ENCODE measurements at places on chromosomes 7 and 10.

GRCh38 chr10:58030208-58030607 is 237.5 kb downstream of the IPMK start:
- no peak for DNase-seq

DNA sequence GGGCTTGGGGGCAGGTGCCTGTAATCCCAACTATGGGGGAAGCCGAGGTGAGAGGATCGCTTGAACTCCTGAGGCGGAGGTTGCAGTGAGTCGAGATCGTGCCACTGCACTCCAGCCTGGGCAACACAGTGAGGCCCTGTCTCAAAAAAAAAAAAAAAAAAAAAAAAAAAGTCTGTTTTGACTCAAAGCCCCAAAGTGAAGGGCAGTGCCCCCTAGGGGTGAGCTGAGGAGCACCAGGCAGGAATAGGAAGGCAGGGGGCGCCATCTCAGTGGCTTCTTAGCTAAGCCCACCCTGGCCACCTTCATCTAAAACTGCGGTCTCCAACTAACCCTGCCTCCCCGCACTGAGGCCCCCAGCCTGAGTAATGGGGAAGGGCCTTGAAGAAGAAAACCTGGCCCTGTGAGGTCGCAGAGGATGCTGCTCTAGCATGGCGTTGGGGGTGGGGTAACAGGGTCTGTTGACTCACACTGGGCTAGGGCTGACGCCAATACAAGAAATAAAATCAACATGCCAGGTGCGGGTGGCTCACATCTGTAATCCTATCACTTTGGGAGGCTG is 9.8 kb downstream of the PODXL start:
- no peak for DNase-seq

DNA sequence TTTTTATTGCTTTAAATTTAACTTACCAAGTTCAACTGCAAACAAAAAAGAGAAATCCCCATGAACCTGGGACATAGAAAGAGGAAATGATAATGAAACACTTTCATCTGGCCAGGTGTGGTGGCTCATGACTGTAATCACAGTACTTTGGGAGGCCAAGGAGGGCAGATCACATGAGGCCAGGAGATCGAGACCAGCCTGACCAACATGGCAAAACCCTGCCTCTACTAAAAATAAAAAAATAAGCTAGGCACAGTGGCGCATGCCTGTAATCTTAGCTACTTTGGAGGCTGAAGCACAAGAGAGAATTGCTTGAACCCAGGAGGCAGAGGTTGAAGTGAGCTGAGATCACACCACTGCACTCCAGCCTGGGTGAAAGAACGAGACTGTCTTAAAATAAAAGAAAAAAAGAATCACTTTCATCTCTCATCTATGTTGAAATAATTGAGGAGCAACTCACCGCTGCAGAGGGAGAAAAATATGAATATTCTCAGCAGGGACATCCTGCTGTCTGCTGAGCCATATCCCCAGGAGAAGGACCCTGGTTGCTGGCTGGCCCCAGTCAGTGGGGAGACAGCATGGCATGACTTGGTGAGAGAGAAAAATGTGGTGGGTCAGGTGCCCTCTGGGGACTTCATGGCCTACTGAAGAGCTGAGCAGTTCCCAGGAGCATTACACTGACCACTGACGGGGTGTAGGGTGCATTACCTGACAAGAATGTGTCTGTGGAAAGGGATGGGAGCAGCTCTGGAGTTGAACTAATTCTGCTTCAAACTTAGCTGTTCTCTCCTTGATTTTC is 22.8 kb upstream of the TARP start:
- DNase-seq: no peak

DNA sequence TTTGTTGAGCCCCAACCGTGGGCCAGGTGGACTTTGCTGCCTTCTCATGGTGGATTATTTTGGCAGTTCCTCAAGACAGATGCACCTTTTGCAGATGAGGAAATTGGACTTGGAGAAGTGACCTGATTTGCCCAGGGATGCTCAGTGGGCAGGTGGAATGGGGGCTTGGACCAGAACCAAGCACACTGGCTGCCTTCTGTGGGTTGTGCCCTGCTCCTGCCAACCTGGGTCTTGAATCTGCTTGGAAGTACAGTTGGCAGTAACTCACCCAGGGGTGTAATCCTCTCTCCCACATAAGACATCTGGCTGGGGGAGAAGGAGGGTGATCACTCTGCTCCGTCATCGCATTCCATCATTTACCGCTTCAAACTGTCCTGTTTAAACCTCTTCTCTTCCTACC is 110.5 kb upstream of the GPR26 start:
- no peak for DNase-seq

GRCh38 chr10:89805599-89806013 is 104.2 kb downstream of the KIF20B start:
- no peak for DNase-seq

GRCh38 chr7:69399401-69399800 is 198.9 kb upstream of the AUTS2 start:
- no peak for DNase-seq

DNA sequence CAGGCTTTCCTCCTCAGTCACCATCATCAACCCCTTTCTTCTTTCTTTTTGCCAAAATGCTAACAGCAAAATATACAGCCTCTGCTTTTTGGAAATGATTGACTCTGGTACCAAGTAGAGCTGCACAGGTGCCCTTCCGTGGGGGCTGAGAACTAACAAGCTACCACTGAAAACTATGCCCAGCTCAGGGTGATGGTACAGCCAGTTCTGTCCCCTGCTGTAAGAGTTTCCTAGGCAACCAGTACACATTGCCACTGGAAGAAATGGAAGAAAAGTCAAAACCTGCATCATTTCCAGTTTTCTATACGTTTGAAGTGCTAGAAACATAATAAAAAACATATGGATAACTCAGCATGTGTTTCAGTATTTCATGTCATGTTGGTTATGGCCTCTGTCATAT is 297.5 kb downstream of the PRKG1 start:
- DNase-seq: no peak

GRCh38 chr7:124764847-124765400 is 668 bp downstream of the GPR37 start:
- no peak for DNase-seq

DNA sequence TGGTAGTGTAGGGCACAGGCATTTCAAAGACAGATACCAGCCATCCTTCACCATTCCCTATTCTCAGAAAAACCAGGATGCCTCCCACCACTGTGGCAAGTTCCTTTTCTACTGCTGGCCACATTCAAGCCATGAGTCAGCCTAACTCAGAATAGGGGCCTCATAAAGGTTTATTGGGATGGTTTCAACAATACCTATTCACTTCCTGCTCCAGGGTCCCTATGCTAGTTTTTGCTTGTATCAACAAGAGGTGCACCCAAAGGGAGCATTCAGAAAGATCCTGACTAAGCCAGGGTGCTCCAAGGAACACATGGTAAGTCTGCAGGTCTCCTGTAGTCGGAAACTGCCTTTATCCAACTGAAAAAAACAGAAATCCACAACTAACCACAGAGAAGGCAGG is 76.9 kb upstream of the EGR2 start:
- DNase-seq: no peak

DNA sequence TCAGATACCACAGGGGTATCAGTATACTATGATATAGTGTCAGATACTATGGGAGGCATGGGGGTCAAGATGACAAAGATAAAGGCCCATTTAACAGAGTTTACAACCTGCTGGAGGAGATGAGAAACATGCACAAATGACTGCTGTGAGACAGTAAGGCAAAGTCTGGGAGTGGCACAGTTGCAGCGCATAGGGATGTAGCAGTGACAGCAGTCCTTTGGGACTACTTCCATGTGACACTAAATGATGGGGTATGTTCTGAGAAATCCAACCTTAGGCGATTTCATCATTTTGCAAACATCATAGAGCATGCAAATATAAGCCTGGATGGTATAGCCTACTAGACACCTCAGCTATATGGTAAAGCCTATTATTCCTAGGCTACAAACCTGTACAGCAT is 56.8 kb downstream of the CDK1 start:
- no peak for DNase-seq

DNA sequence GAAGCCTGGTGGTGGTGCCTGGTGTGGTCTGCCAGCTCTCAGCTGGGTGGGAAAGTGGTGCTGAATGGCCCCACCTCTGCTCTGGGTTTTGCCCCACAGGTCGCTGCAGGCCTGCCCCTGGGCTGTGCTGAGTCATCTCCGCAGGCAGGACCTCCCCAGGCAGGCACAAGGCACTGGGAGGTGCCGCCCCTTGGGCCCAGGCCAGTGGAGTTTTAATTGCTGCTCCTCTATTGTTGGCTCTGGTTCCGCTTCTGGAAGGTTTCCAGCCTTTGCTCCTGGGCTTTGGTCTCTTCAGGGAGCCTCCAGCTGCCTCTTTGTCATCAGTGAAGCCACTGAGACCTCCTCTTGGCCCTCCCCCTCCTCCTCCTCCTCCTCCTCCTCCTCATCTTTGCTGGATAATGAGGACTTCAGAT is 180.3 kb upstream of the GRB10 start:
- peak; percentile 48 for DNase-seq

DNA sequence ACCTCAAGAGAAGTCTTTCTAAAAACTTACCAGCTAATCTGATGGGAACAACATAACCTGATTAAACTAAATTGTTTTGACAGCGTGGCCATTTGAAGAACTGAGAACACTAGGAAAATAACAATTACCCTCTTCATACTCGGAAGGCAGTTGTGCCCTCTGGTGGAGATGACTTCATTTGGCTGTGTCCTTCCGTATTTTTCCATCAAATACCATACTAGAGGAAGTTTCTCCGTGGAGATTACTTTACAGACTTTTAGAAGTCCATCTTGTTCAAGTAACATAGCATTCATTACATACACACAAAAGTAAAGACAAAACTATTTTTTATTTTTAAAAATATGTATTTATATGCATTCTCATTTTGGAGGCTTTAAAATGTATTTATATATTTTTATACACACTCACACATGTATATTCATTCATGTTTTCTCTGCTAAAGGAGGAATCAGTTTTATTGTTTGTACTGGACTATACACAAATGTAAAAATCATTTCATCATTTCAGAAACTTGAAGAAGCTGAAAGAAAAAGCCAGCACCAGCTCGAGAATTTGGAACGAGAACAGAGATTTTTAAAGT is 25.2 kb downstream of the SMNDC1 start:
- DNase-seq: peak; percentile 57

DNA sequence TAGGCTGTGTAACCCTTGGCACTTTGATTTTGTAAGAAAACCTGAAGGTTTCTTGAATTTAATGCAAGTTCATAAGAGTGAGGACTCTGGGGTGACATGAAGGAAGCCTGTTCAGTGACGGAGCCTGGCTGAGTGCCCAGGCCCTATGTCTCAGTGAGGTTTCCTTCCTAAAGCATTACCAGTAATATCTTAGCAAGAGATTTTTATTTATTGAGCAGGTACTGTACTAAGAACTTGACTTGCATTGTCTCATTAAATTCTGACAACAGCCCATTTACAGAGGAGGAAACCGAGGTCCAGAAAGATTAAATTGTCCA is 197.2 kb downstream of the HECW1 start:
- DNase-seq: no peak

GRCh38 chr7:80827239-80827633 is 91.6 kb downstream of the SEMA3C start:
- no peak for DNase-seq

DNA sequence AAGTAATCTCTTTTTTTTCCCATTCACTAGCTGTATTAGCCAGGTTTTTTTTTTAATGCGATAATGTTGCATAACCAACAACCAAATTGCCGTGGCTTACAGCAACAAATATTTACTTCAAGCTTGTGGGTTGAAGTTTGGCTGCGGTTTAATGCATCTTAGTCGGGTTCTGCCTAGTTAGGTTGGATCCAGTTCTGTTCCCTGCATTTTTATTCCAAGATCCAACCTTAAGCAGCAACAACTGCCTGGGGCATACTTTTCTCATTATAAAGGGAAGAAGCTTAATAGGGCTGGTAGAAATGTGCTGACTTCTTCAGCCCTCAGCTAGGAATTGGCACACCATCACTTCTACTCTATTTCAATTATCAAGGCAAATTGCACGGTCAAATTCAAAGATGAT is 1115.5 kb upstream of the AUTS2 start:
- DNase-seq: no peak

- DNase-seq: no peak
Measured at GRCh38 chr7:37970211-37970610, 49.8 kb downstream of the EPDR1 start.

- DNase-seq: no peak
Measured at GRCh38 chr7:105157278-105157677, 143.3 kb downstream of the KMT2E start.

GRCh38 chr7:108515630-108516029 is 10.3 kb downstream of the PNPLA8 start:
- no peak for DNase-seq

- DNase-seq: no peak
Measured at GRCh38 chr10:9900751-9901150, 1116.9 kb upstream of the CELF2 start.

DNA sequence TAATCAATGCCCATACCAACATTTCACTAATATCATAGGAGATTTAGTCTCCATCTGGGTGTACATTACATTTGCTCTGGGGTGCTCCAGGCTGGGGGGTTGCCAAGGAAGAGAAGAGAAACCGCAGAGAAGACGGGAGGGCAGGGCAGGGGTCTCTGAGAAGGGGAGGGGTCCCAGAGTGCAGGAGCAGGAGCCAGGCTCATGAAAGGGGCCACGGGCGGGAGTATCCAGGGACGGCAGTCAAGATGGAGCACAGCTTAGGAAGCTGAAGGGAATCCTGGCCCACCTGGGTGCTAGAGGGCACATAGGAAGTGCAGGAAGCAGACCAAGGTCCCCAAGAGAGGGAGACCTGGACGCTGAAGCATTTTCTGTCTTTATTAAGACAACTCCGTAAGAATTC is 2.2 kb downstream of the LEP start:
- DNase-seq: no peak

DNA sequence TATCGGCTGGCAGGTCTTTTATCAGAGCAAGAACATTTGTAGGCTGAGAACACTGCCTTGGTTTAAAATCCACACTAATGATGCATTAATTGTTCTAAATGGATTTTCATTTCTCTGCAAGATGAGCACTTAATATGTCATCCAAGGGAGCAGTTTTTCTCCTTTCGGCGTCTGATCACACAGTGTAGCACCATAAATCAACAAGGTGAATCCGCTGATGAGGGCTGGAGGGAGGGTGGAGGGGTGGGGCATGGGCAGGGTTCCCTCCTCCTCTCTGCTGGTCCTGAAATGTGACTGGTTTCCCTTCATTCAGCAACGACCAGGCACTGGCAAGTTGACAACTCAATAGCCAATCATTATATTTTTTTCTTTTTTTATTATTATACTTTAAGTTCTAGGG is 45.6 kb downstream of the ADAM12 start:
- DNase-seq: no peak

DNA sequence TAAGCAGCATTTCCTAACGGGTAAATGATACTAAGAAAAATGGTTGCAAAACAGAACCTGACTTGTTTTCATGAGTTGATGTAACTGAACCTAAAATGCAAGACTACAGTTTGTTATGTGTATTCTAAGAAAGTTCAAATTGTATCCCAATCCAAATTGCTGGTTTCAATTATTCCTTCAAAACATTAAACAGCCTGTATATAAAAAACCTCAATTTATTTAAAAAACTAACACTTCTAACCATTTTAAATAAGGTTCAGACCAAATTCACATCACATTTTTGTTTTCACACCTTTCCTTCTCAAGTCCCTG is 80.9 kb downstream of the LRRC17 start:
- DNase-seq: no peak

Measured in right hindlimb (tissue), 1 donor.